ENCODE measurements at places on chromosomes 4 and X.
A peak's percentile ranks its signal among the peaks of the same experiment; 100 is the strongest.

DNA sequence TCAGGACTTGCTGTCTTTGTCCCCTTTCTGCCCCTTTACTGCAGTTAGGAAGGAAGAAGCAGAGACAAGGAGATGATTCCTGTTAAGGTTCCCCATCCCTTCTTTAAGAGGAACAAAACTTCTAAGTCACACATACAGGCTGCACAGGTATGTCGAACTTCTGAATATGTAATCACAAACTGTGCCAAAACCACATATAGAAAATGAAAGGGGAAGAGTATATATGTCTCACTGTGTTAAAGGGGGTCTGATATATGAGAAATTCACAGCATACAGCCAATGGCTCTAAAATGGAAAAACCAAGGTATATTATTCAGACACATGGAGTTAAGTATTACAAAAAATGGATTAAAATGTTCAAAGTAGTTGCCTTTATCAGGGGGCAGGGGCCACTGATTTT is 11.7 kb downstream of the CFAP97 start:
- DNase-seq, result no peak

- peak; percentile 35 for DNase-seq
Observed at GRCh38 chr4:139450586-139450985, 3.3 kb upstream of the RAB33B start.

DNA sequence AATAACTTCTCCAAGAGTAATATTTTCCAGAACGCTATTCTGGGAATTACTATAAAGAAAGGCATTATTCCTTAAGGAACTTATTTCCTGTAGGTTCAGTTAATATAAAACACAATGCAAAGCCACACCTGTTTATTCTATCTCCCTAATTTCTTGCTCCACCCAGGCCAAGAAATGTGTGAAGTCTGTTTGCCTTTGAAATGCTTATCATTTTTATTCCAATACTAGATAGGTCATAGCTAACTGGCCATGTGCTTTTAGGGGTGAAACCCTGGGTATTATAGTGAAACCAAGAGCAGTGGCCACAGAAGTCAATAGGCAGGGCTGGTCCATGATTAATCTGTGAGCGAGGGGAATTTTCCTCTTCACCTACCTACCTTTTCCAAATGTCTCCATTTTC is 14.8 kb downstream of the CXCL3 start:
- DNase-seq, result no peak

DNA sequence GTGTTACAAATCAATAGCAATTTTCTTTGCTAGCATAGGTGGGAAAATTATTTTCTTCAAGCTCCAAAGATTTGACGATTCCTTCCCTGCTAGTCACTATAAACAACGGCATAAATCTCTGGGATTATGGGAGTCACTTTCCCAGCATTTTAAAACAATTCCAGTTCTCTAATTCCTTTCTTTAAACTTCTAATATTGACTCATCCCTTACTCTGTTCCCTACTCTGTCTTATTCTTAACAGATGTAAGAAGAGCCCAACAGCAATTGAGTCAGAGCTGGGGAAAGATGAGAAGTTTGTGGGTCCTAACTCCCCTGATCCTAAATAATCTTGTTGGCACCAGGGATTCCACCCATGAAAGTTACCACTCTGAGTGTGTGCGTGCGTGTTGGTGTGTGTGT is 47.4 kb upstream of the IL21 start:
- no peak for DNase-seq

GRCh38 chr4:6917461-6918271 is 8.0 kb downstream of the TBC1D14 start:
- peak; percentile 95 for DNase-seq

DNA sequence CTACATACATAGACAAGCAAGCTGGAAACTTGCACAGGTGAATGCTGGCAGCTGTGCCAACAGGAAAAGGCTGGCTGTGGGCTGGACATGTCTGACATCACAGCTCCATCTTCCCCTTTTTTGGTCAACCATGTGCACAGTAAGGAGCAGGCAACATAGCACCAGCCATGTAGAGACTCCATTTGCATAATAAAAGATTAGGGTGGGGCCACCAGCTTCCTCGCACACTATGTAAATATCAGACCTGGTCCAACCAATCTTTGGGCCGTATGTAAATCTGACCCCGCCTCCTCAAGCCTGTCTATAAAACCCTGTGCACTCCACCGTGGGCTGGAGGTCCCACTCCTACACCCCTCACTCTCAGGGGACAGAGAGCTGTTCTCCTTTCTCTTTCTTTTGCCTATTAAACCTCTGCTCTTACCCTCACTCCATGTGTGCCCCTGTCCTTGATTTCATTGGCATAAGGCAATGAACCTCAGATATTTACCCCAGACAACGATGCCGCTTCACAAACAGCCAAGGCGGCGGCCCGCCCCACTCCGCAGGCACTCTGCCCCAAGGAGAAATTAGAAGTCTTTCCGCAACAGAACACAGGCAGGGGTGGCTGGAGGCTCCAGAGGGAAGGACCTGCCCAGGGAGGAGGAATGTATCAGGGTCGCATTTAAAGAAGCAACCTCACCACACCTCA is 862.2 kb downstream of the TRIML1 start:
- no peak for DNase-seq

DNA sequence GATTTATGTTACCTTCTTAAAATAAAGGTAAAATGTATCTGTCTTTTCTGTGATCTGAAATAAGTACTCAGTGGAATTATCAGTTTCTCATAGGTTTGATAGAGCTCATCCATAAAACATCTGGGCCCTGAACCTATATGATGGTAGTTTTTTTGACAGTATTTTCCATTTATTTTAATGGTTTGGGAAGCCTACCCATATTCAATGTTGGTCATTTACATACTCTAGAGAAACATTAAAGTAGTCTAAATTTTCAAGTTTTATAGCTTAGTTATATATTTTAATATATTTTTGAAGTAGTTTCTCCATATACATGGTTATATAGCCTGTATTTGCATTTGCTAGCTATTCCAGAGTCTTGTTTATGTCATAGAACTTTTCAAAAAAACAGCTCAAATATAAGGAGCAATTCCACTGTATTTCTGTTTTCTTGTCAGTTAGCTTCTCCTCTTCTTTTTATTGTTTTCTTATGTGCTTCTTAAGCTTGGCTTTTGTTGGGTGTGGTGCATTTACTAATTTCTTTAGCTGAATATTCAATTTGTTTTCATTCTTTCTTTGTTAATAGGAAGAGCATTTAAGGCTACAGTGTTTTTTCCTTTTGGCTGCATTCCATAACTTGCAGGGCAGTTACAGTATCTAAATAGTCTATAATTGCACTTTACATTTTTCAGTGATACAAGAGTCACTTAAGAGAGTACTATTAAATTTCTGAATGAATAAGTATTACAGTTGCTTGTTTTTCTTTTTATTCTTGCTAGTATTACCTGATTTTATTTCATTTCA is 181.4 kb downstream of the DKK2 start:
- no peak for DNase-seq

GRCh38 chr4:1583051-1583785 is 100.9 kb downstream of the FAM53A start:
- no peak for DNase-seq

GRCh38 chrX:122857734-122858133 is 326.3 kb upstream of the GRIA3 start:
- no peak for DNase-seq

GRCh38 chr4:42474406-42474805 is 77.1 kb downstream of the SHISA3 start:
- no peak for DNase-seq

DNA sequence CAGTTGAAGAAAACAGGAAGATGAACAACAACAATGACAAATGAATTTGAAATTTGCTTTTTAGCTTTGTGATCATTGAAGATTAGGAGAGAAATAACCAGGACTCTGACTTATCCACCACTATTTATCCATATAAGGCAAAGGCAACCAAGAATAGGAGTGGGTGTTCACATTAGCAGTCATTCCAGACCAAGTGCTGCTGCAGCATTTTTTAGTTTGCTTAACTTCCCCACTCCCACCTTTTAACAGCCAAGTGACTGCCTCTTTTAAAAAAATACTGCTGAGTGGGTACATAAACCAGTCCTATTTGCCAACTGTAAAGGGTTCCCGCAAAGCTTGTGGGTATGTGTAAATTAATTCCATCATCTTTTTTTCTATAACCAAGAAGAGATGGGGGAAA is 230.9 kb downstream of the IQCM start:
- DNase-seq, result no peak

- DNase-seq, result peak; percentile 84
Observed at GRCh38 chrX:1537031-1537715, at the start of gene P2RY8. P2RY8 (minus strand) TSS chrX:1537185; CDS start chrX:1466558, 70,627 bp downstream.

GRCh38 chr4:128161138-128161537 is 100.0 kb downstream of the LARP1B start:
- no peak for DNase-seq

DNA sequence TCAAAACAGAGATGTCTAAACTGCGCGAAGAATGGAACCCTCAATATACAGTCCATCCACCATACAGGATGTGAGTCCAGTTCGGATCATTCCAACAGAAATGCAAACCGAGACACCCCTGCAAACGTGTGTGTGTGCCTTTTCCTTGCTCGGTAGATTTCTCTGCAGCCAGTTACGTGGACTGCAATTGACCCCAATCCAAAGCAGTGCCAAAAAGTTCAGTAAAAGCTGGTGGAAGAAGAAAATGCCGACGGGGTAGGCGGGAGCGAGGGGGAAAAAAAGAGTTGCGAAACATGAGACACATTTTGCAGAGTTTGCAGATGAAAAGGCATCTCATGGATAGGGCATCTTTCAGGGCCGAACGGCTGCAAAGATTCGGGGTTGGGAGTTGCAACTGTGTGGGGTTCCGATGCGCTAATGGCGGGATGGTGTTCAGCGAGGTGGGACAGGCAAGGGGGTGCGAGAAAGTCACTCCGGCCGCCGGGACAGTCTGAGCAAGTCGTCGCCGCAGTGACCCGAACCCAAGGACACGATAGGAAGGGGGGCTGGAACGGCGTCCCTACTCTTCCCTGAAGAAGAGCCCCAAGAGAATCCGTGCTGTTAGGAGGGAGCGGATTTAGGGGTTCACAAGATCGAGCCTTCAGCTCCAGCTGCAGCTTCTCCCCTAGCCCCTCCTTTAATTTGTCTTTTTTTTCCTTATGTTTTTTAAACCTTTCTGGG is 3.8 kb downstream of the PHOX2B start:
- no peak for DNase-seq

DNA sequence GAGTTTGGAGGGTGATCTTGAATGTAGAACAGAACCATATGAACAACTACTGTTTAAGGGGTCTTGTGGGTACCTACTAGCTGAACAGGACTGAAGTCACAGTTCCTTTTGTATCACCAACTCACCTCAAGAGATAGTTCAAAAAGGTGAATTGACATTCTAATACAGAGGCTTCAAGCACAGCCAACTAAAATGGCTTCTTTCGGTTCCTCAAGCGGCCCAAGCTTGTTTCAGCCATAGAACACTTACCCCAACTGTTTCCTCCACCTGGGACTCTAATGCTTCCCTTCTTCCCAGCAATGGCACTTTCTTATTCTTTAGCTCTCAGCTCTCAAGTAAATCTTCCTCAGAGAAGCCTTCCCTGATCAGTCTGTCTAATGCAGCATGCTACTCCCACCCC is 277.5 kb upstream of the GK2 start:
- DNase-seq, result no peak

DNA sequence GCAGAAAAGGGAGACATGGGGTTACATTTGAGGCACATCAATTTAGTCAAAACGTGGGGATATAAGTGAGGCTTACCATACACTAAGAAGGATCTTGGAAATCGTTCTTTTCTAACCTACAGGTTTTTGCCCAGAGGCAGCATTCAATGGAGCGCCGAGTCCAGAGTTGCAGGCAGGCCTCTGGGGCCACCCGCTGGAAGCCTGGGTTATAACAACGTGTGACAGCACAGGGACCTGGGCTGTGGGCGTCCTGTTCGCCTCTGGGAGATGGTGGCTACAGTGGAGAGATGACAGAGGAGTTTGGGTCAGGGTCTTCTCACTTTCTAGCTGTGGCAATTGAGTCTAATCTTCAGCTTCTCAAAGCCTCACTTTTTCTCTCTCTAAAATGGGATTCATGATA is 53.9 kb downstream of the ENPP6 start:
- peak; percentile 26 for DNase-seq

DNA sequence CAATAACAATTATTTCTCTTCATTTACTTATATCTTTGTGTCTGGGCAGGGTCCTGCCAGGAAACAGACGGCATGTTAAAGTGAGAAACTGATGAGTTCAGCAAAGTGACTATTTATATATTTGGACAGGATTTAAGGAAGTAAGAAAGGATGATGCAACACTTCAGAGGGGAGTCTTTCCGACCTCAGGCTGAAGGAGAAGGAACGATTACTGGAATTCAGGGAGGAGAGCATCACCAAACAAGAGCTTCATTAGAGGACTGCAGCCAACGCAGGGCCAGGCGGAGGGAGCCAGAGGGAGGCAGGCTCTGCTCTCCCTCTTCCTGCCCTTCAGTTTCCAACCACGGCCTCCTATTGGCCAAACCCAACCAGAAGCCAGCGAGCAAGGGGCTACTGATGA is 1.5 kb upstream of the TLR7 start:
- DNase-seq, result no peak

DNA sequence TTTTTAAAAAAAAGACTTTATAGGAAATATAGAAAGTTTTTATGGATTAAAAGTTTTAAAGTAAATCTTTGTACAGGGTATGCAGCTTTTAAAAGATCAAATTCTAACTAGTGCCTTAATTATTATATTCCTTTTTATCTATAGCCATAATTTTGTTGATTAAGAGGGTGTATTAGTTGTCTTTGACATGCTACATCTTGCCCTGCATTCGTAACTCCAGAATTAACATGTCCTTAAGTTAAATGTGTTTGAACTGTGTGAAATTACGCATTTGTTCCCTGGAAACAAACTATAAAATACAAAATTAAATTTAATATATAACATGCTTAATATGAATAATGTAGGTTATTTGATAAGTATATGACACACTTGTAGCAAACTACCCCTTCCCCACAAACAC is 66.3 kb downstream of the PTPN13 start:
- no peak for DNase-seq

- no peak for DNase-seq
Observed at GRCh38 chr4:172815499-172816164, 353.0 kb upstream of the GALNT7 start.

DNA sequence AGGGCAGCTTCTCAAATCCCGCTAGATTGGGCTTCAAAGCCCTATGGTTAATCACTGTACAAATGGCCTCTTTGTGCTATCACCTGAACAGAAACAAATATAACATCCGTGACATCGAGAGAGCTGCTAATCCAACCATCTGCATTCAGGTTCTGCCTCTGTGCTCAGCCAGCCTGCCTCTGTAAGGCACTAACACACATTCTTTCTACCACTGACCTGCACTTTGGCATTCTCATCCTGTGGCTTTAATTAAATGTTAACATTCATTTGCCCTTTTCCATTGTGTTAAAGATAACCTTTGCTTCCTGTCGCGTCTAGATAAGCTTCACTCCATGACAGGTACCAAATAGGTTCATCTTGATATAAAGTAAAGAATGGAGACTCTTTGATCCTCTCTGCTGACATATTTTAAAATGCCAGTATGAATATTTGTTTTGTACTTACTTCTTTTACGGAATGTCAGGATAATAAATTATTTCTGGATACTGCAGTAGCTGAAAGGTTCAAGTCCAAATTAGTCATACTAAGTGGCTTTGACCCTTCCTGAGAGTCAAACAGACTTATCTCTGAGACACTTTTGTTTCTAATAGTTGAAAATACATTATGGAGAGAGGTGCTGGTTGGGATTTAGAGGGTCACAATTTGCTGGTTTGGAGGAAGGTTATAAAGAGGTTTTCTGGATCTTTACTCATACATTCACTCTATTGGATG is 505.7 kb downstream of the PACRGL start:
- DNase-seq, result peak; percentile 89
